ENCODE measurements at places on chromosomes 7 and 10.

DNA sequence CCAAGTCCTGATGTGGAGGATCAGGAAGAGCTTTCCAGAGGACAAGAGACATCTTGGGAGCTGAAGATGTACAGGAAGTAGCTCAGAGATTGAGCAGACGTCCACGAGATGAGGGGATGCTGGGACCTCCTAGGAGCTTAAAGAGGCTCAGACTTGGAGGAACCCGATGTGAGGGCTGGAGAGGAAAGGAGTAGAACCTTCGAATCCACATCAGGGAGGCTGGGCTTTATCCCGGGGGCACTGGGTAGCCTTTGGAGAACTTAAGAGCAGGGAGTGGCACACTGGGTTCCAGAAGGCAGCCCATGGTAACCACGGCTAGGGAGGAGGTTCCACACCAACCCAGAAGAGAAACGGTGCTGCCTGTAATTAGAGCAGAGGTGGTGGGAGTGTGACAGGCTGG lies 10.8 kb downstream of the PRKCQ start:
- no peak for DNase-seq

DNA sequence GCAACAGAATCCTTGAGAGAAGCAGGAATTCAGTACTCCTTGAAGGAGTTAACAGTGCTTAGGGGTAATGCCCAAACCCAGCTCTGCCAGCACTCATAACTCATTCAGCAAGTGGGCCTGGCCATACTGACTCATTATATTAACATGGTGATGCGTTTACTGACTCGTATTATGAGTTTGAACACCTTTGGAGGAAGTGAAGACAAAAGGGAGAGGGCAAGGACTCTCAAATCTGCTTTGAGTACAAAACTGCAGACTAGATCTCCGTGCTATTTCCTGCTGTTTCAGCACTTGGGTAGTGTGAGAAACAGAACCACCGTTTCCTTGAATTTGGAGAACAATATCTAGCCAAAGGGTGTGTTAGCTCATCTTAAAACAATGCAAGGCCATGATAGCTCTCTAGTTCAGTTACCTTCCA lies 30.8 kb downstream of the SLC16A9 start:
- DNase-seq: no peak

- no peak for DNase-seq
Observed at GRCh38 chr10:129024046-129024445, 443.0 kb upstream of the MGMT start.

GRCh38 chr10:119980956-119981750 lies 88.6 kb downstream of the SEC23IP start:
- no peak for DNase-seq

GRCh38 chr7:30630986-30631385 lies 36.3 kb downstream of the GARS1 start:
- no peak for DNase-seq

All from activated naive CD4-positive, alpha-beta T cell (primary cell).